Fibroblast of skin of left quadriceps (primary cell): ENCODE measurements at places on chromosomes 3 and 15.

DNA sequence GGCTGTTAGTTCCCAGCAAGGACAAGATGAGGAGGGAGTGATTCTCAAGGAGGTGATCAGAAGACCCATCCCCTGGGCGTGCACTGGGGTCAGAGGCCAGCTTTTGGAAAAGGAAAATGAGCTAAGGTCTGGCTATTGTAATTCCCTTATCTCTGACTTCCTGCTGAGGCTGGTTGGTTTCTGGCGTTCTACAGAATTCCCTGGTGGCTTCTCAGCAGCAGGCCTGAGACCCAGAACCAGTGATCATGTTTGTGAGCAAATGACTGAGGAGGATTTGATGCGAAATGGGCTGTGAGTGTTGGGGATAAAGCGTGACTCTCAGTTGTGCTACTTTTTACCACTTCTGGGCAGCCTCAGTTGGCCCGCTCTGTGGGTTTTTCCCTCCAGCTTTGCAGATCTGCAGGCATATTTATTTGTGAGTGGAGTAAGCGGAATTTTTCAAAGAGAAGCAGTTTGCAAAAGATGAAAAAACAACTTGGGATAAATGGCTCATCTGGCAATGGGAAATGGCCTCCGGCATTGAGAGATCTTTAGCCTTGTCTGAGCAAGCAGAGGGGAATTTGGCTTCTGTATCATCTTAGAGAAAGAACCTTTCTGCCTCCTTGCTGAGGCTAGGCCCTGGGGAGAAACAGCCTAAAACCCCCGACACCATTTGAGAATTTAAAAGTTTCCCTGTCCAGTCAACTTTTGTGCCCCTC, 102.7 kb downstream of the SLCO3A1 start:
- DNase-seq = no peak

DNA sequence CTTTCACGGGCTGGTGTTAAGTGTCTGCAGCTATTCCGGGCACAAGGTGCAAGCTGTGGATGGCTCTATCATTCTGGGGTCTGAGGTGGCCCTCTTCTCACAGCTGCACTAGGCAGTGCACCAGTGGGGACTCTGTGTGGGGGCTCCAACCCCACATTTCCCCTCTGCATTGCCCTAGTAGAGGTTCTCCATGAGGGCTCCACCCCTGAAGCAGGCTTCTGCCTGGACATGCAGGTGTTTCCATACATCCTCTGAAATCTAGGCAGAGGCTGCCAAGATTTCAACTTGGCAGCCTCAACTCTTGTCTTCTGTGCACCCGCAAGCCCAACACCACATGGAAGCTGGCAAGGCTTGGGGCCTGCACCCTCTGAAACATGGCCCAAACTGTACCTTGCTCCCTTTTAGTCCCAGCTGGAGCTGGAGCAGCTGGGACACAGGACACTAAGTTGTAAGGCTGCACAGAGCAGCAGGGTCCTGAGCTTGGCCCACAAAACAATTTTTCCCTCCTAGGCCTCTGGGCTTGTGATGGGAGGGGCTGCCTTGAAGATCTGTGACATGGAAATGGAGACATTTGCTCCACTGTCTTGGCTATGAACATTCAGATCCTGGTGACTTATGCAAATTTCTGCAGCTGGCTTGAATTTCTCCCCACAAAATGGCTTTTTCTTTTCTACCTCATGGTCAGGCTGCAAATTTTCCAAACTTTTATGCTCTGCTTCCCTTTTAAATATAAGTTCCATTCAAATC, 6.0 kb upstream of the RPL39L start:
- DNase-seq = no peak

DNA sequence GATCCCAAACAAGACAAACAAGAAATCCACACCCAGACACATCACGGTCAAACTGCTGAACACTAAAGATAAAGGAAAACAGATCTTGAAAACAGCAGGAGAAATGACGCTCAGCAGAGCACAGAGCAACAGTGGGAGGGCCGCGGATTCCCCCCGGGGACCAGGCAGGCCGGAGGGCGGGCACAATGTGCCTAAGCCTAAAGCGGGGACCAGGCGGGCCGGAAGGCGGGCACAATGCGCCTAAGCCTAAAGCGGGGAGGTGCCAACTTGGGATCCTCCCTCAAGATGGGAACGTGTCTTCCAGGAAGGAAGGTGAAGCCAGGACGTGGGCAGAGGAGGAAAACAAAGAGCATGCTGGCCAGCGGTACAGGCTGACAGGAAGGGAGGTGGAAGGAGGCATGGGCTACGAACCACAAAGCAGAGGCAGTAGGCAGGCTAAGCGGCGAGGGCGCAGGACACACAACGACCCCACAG, 31.1 kb downstream of the CYFIP1 start:
- peak; percentile 26 for DNase-seq

GRCh38 chr15:26165546-26165945, 302.4 kb upstream of the ATP10A start:
- no peak for DNase-seq

- DNase-seq = no peak
Observed at GRCh38 chr15:91894606-91895005, 41.1 kb downstream of the SLCO3A1 start.

GRCh38 chr3:39401983-39402382, 4.5 kb upstream of the RPSA start:
- no peak for DNase-seq

- no peak for DNase-seq
Observed at GRCh38 chr3:9779721-9780457, 10.1 kb upstream of the CAMK1 start.

GRCh38 chr15:47502041-47502440, 215.3 kb upstream of the SEMA6D start:
- no peak for DNase-seq

DNA sequence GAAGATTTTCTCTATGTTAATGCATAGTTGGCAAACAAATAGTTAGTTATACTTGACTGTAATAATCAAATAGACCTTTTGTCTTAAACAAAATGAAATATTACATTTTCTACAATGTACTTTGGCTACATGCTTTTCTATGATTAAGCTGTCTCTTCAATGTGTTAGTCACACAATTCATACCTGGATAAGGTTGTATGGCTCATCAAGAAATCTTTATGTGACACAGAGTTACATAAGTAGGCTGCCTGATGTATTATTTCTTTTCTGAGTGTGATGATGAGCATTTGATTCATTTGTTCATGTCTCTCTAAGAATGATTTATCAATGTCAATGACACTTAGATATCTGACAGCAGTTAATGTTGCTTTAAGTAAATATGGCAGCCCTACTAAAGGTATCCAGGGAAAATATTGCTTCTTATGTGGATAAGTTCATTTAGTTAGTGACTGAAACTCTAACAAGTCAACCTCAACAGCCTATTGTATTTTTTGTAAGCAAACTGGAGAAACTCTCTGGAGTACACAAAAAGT, 157.4 kb upstream of the SOX2 start:
- no peak for DNase-seq

DNA sequence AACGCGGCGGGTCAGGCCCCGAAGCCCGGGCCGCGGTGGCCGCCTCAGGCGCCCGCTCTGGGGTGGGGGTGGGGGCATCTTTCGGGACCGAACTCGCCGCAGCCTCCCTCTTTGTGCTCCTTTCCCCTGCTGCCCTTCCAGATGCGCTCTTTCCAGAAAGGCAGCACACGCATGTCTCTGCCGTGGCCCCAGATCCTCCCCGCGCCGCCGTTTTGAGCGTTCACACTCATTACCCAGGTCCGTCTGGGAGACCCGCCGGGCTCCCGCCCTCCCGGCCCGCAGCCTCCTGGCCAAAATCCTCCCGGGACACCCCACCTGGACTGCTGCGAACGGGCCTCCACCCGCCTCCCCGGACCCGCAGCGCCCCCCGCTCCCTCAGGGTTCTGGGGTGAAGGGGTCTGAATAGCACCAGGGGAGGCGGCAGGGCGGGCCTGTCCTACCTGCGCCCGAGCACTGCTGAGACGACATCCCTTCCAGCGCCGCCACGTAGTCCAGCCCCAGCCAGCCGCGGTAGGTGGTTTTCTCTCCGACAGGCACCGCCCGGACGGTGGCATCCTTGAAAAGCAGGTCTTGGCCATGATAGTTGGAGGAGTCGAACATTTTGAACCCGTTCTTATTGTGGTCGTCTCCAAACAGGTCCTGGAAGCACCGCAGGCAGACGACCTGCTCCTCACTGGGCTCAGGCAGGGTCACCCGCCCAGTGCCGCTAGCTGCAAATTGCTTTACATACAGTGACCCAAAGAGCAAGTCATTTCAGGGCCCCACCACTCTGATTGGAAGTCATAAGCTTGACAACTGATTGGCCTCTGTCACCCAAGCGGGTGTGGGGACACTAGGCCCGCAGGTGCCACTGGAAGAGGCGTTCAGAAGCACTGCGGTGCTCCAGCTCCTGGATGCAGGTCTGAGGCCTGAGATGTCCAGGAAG, 25.9 kb downstream of the MELTF start:
- DNase-seq = no peak

DNA sequence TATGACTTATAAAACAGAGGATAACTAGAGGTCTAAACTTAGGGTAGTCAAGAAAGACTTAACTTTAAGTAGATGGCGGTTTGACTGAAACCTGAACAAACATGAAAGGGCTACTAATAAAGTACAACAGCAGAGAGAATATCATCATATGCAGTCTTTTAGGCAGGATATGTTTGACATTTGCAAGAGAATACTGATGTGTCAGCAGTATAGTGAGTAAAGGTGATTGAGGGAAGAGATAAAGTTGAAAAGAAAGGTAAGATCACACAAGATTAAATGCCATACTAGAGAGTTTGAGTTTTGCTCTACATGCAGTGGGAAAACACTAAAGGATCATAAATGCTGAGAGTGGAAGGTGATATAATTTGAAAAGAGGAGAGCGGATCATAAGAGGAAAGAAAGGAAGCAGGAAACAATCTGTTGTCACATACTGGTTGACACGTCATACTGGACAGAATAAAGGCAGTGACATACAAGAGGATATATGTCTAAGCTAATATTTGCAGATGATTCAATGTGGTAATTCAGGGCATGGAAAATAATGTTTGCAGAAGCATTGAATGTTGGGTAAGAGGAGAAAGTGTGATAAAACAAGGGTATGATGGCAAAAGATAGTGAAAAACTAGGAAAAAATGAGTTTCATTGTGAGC, 223.0 kb downstream of the EPHA6 start:
- DNase-seq = no peak

DNA sequence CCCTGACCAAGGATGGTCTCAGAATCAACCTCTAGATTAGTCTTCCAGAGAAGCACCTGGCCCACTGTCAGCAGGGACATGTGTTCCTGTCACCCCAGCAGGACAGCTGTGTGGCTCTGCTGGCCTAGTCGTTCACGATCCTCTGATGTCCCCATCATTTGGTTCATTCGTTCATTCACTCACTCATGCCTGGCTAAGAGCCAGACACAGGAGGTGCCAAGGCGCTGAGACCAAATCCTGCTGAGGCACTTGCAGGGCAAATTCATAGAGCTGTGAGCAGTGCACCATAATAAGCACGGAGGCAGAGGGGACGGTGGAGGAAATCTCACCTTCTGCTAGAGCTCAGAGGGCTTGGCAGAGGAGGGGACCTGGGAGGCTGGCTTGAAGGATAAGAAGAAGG, 49.9 kb upstream of the FGD5 start:
- no peak for DNase-seq
